ENCODE measurements at places on chromosomes 11 and 22.

GRCh38 chr11:284105-285020 lies 4.6 kb upstream of the PGGHG start:
- DNase-seq: no peak

GRCh38 chr11:60762851-60763691 lies 6.4 kb downstream of the MS4A15 start:
- DNase-seq: no peak

DNA sequence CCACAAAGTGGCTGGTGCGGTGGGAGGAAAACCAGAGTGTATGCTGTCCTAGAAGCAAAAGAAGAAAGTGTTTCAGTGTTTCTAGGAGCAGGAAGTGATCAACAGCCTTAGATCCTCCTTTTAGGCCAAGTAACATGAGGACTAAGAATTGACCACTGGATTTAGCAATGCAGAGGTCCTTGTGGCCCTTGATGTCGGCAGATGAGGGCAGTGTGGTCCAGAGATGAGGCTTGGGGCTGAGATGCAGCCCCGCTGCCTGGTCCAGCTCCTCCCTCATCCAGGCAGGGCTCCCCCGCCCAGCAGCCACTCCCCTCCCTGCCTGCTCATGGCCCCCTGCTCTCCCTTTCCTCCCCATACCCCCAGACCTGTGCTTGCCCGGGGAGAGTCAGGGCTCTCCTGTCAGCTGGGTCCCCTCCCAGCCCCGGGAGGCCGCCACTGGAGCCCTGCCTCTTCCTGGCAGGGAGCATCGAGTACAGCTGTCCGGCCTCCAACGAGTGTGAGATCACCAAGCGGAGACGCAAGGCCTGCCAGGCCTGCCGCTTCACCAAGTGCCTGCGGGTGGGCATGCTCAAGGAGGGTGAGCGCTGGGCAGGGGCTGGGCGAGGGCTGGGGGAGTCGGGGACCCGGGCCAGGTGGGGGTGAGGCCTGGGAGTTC lies 3.7 kb downstream of the TRMT112 start:
- no peak for DNase-seq

DNA sequence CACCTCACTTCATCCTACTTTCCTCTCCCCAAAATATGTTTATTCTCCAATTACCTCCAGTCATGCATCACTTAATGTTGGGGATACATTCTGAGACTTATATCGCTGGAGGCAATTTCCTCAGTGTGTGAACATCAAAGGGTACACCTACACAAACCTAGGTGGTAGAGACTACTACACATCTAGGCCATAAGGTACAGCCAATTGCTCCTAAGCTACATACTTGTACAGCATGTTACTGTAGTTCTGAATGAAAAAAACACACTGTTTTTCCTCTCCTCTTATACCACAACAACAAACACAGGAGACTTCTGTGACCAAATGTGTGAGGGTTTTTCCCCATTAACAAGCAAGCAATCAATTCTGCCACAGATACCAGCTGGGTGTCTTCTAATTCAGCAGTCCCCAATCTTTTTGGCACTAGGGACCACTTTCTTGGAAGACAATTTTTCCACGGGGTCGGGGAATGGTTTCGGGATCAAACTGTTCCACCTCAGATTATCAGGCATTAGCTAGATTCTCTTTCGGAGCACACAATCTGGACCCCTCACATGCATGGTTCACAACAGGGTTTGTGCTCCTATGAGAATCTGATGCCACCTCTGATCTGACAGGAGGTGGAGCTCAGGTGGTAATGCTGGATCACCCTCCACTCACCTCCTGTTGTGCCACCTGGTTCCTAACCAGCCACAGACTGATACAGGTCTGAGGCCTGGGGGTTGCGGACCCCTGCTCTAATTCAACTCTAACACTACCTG lies 5.2 kb downstream of the KLHL22 start:
- DNase-seq: no peak

DNA sequence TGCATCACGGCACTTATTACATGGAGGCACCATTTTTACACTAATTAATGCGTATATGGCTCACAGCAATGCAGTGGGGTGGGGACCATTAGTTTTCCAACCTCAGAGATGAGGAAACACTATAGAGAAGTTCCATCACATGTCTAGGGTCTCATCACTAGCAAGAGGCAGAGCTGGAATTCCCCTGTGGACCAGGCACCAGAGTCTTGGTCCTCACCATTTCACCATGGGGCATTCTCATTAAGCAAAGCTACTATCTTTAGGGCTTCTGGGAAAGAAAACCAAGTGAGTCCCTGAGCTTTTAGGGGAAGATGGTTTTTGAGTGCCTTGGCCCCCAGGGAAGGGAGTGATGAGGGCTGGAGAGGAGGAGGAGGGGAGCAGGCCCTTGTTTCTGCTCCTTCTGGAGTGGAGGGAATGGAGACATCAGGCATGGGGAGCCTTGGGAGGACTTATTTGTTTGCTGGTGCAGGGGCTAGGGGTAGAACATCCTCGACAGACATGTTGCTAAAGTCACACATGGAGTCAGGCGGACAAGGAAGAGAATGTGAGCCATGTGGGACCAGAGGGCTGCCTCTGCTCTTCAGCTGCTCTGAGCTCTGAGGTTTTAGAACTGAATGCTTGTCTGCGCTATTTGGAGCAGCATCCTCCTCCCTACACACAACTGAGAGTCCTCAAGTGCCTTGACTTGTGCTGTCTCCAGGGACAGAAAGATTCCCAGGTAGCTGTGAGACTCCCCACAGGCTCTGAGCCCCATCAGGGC lies 40.3 kb upstream of the ZBED5 start:
- DNase-seq: no peak

DNA sequence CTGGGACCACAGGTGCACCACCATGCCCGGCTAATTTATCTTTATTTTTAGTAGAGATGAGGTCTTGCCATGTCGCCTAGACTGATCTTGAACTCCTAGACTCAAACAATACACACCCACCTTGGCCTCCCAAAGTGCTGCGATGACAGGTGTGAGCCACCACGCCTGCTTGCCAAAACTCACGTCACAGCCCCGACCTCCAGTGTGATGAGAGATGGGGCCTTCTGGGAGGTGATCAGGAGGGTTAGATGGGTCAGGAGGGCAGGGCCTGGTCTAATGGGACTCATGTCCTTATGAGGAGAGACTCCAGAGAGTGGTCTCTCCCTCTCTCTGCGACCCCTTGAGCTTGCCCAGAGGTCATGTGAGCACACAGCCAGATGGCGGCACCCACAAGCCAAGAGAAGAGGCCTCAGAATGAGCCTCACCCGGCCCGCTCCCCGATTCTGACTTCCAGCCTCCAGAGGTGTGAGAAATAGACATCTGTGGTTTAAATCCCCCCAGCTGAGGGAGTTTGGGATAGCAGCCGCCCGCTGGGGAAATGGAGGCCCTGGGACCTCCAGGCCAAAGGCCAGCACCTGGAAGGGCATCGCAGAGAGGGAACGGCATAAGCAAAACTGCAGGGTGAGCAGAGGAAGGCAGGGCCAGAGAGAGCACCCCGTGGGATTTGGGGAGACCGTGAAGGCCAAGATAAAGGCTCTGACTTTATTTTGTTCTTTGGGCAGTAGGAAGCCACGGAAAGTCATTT lies 24.1 kb upstream of the GAL start:
- no peak for DNase-seq

DNA sequence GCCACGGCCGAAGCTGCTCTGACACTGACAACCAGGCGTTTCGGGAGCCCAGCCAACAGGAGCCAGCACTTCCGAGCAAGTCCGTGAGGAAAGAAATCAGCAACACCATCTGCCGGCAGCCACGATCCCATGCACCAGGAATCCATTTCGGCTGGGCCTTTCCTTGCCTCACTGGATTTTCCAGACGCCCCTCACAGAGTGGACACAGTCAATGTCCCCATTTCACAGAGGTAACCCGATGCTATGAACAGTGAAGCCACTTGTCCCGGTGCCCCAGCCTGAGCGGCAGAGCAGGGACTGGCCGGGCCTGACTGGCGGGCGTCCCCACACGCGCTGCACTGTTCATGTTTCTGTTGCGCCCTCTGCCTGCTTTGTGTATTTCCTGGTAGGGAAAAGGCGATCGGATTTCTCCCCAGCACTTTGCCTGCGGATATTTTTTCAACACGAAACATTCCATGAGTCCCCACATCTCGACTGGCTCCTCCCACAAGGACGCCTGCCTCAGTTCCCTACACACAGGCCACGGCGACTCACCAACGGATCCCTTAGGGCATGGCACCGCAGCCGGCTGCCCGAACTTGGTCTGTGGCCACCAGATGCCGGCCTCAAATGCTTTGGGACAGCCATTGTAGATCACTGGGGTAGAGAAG lies 55.3 kb downstream of the TRMU start:
- no peak for DNase-seq

DNA sequence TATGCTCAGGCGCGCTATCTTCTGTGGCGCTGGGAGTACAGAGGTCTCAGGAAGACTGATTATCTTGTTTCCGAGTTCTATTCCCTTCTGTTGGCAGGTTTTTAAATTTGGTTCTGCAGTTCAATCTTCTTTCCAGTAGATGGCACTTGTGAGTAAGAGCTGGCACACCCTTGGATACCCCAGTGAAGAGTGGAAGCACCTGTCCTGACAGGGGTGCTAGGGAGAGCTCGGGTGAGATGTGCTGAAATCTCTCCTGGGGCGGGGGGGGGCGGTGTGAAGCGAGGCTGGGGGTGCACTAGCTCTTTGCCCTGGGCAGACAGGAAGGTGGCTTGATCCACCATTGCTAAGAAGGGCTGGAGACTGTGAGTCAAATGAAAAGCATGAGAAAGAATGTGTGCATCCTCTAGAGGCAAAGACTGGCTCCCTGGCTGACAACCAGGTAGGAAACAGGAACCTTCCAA lies 679.9 kb upstream of the CCDC179 start:
- no peak for DNase-seq

- DNase-seq: no peak
Measured at GRCh38 chr11:58963551-58964104, 24.3 kb downstream of the GLYATL1 start.

DNA sequence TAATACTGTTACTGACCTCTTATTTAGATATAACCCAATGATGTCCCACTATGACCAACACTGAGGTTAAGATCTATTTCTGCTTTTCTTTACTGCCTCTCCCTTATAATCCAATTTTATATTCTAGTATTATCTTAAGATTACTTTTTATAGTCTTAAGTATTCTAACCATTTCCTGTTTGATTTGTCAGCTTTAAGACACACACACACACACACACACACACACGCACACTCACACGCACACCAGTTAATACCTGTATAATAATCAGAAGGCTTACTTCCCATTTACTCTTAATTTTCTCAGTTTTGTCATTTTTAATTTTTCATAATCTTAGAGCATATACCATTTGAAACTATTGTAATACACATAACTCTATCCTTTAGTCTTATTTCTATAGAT lies 226.0 kb upstream of the C11orf87 start:
- no peak for DNase-seq

GRCh38 chr11:32358729-32359128 lies 76.6 kb downstream of the WT1 start:
- DNase-seq: no peak

DNA sequence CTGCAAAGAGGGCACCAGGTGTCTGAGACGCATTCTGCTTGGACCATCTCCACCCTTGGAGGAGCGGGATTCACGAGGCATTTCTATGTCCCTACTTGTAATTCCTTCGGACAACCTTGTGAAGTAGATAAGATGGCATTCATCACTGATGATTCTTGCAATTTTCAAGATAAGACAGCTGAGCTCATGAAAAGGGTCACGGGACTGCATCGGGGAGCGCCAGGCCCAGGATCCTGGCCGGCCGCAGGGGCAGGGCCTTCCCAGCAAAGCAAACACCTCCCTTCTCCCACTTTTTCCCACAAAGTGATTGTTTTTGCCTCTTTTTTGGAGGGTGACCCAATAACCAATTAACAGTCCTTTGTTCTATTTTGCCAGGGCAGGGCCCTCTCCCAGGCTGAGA lies 8.4 kb downstream of the LIF start:
- no peak for DNase-seq

DNA sequence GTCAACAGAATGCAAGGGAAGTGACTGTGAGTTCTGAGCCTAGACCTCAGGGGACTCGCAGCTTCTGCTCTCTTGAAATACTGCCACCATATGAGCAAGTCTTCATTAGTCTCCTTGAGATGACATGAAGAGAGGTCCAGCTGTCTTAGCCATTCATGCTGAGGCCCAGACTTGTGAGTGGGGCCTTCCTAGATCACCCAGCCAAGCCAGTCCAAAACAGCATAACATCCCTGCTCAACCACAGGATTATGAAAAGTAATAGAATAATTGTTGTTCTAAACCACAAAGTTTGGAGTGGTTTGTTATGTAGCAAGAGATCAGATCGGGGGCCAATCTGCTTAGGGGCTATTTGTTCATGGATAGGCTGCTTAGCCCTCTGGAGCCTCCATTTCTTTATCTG lies 54.9 kb upstream of the HTATIP2 start:
- DNase-seq: no peak

GRCh38 chr11:112320668-112321067 lies 60.0 kb upstream of the PLET1 start:
- no peak for DNase-seq

DNA sequence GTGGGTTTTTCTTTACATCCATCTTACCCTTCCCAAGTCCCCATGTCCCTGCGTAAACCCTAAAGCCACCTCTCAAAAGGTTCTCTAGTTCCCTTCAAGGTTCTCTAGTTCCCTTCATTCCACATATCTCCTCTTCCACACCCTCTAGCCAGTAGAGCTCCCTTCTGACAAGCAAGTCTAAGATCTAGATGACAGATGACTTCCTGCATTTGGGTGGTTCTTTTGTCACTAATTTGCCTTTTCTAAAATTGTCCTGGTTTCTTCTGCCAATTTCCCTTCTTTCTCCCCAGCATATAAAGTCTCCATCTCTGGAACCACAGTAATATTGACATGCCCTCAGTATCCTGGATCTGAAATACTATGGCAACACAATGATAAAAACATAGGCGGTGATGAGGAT lies 7.8 kb downstream of the CD3E start:
- no peak for DNase-seq

DNA sequence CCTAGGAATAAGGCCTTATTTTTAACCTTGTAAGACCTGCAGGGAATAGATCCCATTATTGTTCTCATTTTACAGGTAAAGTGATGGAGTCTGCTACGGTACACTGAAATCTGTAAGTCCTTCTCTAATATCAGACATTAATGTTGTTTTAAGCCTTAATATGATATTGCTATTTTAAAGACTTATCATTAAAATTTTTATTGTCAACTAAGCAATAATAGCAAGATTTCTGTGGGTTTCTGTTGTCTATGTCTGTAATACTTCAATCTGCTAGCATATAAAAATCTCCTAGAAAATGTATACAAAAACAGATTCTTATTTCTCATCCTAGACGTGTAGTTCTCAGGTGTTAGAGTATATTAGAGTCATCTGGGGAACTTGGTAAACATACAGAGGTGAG lies 317.5 kb upstream of the TENM4 start:
- DNase-seq: no peak

DNA sequence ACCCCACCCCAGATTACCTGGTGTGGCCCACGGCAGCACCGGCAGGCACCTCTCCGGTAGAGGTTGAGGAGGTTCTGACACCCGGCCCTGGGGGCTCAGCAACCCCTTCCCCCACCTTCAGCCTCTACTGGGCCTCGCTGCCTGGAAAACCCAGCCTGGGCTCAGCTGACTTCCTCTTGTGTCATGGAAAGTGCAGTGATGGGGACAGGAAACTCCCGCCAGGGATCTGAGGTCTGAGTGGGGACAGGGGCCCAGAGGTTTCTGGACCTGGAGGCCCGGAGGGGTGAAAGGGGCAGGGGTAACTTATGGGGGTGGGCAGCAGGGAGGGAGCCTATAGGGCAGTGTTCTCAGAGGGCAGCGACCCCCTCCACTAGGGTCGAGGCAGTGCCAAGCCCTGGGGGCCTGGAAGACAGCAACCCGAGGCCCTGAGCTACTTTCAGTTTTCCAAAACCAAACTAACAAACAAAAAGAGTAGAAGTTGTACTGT lies 10.0 kb upstream of the CD5 start:
- no peak for DNase-seq
